SJSA1 (cell line): ENCODE measurements at places on chromosomes 1 and 21. TPM values are rescaled to one million over a fixed set of nuclear protein-coding genes. Genes with fewer than 3 reads are reported as not detected.

GRCh38 chr1:184031409-184032107, 6.0 kb downstream of the COLGALT2 start:
- no peak for DNase-seq

DNA sequence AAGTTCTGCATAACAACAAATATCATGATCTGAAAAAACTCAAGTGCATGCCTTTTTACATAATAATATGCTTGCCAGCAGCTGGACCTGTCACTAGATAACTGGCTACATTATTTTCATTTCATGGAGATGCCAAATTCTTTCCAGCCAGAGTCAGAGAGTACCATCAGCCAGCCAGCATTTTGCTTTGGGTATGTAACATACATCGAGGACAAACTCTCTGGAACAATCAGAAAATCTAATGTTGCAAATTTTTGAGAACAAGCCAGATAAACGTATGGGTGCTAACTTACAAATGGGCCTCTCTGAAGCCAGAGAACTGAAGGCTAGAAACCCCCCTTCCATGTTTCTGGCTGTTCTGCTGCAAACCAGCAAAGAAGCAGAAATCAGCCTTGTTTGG, 76.3 kb upstream of the BACE2 start:
- no peak for DNase-seq

DNA sequence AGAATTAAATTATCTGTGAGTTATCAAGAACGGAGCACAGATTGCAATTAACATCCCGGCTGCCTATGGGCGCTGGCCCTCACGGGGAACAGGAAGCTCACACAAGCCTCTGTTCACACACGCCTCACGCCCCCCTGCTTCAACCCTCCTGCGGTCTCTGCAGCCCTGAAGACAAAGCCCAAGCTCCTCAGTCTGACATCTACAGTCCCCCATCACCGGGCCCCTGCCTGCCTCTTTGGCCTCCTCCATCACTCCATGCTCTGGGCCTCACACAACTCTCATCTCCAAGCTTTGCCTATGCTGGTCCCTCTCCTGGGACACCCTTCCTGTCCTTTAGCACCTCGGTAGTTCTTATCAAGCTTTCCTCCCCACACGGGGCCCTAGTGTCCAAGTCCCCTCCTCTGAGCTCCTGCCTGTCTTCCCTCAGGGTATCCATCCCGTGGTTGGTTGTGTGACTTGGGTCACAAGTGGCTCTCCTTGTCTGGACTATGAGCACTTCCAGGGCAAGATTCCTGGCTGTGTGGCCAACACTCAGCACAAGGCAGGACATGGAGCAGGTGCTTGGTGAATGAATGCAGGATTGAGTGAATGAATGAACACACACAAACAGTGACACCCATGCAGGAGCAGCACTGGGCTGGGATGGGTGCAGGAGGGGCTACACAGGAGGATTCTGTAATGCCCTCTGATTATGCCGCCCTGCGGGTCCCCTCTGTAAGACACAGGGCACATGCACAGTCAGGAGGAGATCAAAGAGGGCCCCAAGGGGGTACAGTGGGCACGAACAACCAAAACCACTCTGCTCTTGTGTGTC, 116.1 kb downstream of the DMRTB1 start:
- no peak for DNase-seq

GRCh38 chr1:79629414-79629813, 622.9 kb upstream of the ADGRL4 start:
- DNase-seq, result no peak

The CYYR1 gene
- total RNA-seq, result 12.7 and 22.3 TPM in 2 replicates

The ERG gene
- total RNA-seq, result 0.89 TPM in 1 of 2 replicates, not detected in the other

The HCRTR1 gene
- not detected in 2 replicates for total RNA-seq

The B3GALT5 gene
- 0.76 and 1.2 TPM in 2 replicates for total RNA-seq

The CD34 gene
- 0.11 and 0.44 TPM in 2 replicates for total RNA-seq

The TMCO4 gene
- total RNA-seq, result 19.1 and 26.2 TPM in 2 replicates

The FMO2 gene
- total RNA-seq, result not detected in 2 replicates
